ENCODE measurements at places on chromosomes 3 and 15.
A peak's percentile ranks its signal among the peaks of the same experiment; 100 is the strongest.

- DNase-seq, result no peak
Measured at GRCh38 chr15:101579631-101580163, 72.5 kb downstream of the TM2D3 start.

DNA sequence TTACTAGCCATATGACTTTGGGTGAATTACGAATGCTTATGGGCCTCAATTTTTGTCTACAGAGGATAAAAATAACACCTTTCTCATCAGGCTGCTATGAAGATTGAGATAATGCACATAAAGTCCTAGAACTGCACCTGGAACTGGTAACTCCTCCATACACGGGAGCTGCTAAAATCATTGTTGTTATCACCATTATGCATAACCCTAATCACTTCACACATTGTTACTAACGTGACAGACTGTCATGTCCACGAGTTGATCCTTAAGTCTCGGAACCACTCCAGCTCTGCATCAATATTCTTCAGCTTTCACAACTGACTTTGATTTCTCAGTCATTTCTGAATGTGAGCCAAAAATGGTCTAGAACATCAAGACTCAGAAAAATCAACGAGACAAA, 64.1 kb downstream of the RFTN1 start:
- no peak for DNase-seq

GRCh38 chr3:30764891-30765290, 129.6 kb downstream of the GADL1 start:
- no peak for DNase-seq

GRCh38 chr15:89139613-89140499, 51.6 kb downstream of the ABHD2 start:
- no peak for DNase-seq

DNA sequence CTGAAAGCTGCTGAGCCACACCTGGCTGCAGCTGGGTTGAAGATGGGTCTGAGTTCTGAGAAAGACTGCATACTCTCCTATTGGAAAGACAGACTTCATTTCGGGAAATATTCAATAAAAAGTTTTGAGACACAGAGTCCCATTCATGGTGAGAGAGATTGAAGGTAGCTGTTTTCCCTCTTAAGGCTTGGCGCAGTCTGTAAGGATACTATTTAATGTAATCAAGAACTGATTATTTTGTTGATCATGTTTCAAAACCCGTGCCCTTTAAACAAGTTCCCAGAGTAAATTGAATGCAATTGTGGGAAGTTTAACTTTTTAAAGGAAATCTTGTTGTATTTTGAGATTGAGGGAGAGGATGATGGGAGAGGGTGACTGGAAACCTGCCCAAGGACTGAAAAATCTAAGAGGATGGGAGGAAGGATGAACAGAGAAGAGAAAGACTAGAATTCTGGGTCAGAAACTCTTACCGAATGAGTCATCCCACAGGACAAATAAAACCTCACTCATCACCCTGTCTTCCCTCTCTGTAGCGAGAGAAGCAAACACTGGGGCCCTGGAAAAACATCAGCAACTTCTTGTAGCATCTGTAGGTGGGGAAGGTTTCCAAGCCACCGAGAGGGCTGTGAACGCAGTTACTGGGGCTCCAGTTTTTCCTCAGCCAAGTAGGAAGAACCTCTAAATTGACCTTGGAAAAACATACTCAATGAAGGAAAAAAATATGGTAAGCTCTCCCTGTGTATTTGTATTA, 193.2 kb upstream of the TPRG1 start:
- DNase-seq, result no peak

DNA sequence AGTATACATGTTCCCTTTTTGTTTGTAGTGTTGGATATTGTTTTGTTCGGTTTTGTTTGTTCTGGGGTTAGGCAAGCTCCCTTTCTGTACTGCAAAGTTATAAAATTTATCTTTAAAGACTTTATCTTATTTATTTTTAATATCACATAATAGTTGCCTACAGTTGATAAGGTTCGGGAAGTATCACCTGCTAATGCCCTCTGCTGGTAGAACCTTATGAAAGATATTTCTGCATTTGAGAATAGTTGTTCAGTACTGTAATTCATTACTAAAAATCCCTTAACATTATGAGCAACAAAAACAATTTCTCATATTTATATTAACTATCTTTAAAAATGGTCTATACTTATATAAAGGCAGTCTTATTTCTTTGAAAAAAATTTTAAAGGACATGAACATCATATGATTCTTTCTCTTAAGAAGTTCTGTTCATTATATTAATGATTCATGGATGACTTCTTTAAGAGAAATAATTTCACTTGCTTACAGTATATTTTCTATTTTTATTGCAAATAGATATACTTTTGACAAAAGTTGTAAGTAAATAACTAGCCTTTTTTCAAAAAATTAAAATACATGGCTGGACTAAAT, 1126.8 kb downstream of the SI start:
- DNase-seq, result peak; percentile 19

DNA sequence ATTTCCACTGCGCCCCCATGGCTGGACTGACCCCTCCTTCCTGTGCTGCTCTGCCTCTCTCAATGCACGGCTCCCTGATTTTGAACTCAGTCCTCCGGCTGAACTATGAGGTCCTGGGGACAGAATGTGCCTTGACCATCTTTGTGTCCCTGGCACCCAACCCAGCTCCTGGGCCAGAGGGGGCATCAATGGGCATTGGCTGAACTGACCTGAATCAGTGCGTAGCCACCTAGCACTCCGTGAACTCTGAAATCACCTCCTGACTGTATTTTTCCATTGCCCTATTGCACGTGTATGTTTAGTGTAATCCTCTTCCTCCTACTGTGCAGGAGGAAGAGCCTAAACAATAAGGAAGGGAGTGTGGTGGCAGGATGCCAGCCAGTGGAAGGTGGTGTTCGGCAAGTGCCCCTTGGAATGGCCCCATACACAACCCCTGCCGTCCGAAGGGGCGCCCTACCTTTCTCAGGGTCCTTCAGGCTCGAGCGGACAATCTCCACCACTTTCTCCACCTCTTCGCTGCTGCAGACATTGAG, 33.5 kb downstream of the BDH1 start:
- DNase-seq, result no peak

- no peak for DNase-seq
Measured at GRCh38 chr15:66138892-66139590, 114.5 kb downstream of the MEGF11 start.

DNA sequence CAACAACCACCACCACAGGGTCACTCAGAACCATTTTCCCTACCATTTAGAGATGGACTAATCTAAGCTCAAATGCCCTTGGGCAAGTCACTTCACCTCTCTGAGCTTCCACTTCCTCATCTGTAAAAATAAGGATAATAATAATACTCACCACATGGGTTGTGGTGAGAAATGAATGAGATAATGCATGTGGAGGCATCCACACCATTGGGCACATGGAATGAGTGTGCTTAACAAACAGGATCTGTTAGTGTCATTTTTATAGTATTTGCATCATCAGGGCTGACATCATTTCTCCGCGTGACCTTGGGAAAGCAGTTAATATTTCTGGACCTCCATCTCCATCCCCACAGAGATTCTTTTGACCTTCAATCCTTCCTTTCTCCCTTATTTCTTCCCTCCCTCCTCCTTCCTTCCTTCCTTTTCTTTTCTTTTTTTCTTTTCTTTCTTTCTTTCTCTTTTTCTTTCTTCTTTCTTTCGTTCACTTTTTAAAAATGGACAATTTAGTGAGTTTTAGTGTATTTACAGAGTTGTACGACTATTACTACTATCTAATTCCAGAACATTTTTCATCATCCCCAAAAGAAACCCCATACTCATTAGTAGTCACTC, 7.7 kb upstream of the RFT1 start:
- DNase-seq, result no peak

GRCh38 chr15:90644952-90645725, 72.0 kb upstream of the BLM start:
- no peak for DNase-seq

DNA sequence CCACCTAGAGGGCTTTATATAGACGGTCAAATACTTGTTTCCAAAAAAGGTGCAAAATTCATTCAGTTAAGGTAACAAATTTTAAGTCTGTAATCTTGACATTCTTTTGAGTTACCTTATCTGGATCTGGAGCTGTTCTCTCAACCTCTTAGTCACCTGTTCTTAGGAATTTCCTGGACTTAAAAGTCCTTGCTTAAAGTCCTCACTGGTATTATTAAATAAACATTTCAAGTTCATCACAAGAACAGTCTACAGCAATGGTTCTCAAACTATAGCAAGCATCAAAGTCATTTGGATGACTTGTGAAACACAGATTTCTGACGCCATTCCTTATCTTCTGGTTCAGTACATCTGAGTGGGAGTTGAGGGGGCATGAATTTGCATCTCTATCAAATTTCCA, 122.9 kb upstream of the GOLIM4 start:
- no peak for DNase-seq

GRCh38 chr15:99857836-99858235, 124.6 kb upstream of the LYSMD4 start:
- no peak for DNase-seq

DNA sequence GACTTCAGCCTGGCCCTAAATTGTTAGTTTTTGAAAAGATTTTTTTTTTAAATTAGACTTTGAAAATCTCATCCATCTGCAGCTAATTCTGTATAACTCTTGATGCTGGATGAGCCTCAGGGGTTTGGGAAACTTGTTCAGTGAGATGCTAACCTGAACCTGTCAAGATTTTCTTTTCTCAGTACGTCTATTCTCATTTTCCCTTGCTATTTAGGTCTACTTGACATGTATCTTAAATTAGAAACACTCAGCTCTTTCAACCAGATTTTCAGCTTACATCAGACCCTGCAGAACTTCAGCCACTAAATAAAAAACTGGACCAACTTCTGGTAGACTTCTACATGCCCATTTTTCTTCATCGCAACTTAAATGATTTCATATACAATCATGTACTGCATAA, 61.4 kb downstream of the MFSD1 start:
- no peak for DNase-seq

- DNase-seq, result no peak
Measured at GRCh38 chr3:50295553-50296431, 3.4 kb downstream of the HYAL3 start.

DNA sequence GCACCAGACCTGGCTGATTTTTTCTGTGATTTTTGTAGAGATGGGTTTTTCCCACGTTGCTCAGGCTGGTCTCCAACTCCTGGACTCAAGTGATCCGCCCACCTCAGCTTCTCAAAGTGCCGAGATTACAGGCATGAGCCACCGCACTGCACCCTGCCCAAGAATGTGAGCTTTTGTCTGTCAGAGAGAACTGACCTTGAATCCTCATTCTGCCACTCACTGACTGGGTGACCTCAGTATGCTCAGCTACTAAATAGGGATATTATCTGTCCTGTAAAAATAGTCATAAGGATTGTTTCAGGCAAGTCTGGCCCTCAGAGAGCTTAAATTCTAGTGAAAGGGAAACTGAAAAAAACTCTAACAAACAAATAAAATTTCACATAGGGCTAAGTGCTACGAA, 2.1 kb upstream of the RFT1 start:
- DNase-seq, result no peak

DNA sequence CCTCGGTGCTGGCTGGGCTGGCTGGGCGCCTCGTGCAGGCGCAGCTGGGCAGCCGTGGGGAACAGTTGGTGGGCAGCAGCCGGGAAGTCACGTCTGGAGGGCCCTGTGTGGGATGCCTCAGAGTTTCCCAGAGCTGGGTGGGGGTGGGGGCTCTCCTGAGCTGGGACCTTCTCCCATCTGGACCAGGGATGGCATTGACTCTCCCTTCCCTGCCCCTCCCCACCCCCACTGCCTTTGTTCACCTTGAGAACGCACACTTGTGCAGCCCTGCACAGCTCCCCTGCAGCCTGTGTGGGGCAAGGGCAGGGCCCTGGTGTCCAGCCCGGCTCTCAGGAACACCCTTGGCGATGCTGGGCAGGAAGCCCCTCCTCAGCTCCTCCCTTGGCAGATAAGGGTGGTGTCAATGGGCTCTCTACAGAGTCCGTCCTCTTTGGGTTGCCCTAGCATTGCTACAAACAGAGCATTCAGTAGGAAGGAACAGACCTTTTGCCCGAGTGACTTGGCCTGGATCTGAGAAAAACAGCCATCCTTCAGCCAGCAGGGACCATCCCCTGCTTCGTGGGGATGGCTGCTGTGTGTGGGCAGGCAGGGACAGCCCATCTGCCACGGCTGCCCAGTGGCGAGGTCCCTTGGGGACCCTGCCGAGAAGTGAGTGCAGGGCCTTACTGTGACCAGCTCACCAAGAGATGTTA, 25.5 kb upstream of the KLF13 start:
- DNase-seq, result no peak

- no peak for DNase-seq
Measured at GRCh38 chr3:153970741-153971347, 150.3 kb upstream of the ARHGEF26 start.

DNA sequence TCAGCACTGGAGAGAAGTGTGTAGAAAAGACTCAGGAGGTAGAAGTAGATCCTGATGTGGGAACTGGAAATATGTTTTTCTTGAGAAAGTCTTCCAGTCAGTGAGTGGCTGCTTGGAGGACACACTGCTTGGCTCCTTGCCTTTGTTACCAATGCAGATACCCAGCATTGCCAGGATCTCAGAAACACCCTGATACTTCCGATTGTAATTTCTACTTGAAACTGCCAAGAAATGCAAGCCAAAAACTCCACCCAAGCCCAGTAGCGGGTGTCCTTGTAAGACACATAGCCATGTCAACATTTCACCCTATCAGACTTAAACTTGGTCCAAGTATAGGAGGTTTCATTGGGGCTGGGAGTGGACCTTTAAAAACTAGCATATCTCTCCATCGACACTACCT, 141.8 kb downstream of the ALDH1A2 start:
- DNase-seq, result no peak

GRCh38 chr3:63872135-63872924, 8.7 kb downstream of the ATXN7 start:
- DNase-seq, result no peak

DNA sequence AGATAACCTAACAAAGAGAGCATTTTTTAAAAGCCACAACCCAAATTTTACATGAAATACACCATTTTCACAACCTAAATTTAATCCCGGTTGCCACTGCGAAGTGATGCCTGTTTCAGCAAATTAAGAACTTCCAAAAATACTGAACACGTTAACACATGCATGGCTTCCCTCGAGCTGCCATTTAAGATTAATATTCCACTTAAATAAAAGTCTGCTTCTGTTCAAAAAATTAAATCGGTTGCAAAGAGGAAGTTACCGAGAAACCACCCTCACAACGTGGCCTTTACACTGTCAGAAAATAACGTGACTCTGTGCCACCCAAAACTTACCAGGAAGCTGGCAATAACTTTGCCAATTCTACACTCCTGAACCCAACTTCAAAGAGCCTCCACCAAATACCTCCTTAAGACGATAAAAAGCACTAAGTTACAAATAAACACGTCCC, 1.2 kb downstream of the TBL1XR1 start:
- no peak for DNase-seq

GRCh38 chr15:68783226-68784058, 37.3 kb downstream of the ANP32A start:
- no peak for DNase-seq

DNA sequence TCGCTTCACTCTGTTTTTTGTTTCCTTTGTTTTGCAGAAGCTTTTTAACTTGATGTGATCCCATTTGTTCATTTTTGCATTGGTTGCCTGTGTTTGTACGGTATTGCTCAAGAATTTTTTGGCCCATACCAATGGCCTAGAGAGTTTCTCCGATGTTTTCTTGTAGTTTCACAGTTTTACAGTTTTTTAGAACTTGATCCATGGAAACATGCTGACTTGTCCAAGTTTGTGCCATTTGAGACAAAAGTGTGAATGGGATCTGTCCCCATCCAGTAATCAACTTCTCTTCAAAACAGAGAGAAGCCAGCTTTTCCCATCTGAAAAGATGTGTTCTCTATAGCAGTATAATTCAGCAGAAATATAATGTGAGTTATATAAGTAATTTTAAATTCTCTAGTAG, 266.5 kb upstream of the LRTM1 start:
- DNase-seq, result no peak
